ENCODE measurements at places on chromosomes 4 and X.

- DNase-seq: no peak
These were observed 558.9 kb downstream of the SPOCK3 start for GRCh38 chr4:166675411-166675810.

DNA sequence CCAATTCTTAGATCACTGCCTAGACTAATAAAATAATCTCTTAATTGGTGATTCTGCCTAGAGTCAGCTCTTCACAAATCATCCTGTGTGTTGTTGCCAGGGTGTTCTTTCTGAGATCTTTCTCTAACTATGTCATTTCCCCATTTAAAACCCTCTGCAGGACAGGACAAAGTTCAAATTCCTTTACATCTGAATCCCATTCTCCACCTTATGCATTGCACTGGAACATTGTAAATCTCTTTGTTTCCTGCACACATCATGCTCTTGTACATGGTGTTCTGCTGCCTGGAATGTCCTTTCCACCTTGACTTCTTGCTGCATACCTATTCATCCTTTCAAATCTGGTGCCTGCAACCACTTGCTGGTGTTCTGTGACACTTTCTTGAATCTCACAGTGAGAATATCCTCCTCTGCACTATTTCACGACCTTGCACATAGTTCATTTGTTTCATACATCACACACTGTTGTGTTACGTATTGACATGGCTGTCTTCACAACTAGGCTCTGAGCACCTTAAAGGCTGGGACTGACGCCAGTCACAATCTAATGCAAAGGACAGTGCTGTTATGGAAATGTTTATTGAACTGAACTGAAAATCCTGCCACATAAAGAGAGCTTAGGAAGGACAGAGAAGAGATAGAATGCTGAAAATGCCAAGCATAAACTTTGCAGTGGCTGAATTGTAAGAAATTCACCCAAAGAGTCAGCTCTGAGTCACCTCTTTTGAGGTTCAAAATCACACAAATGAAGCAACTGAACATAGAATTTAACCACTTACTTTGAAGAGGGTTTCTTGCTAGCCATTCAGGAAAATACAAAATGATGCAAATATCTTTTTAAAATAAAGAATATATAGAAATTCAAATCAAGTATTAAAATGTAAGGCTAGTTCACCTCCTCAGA lies 26.4 kb upstream of the SMIM14 start:
- DNase-seq: no peak

DNA sequence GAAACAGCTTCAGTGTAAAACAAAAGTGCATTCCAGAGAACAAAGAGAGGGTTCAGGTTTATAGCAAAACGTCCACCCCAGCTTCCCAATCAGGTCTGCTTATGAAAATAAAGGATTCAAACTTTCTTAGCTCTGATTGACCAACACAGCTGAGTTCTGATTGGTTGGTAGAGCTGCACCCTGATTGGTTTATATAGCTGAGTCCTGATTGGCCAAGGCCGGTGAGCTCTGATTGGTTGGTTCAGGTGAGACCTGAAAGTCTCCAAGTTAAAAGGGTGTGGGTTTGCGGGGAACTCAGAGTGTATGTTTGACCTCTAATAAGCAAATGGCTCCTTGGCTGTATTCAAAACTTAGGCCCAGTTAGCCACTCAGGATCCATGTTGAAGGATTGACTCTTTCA lies 20.9 kb downstream of the CLRN2 start:
- DNase-seq: no peak

DNA sequence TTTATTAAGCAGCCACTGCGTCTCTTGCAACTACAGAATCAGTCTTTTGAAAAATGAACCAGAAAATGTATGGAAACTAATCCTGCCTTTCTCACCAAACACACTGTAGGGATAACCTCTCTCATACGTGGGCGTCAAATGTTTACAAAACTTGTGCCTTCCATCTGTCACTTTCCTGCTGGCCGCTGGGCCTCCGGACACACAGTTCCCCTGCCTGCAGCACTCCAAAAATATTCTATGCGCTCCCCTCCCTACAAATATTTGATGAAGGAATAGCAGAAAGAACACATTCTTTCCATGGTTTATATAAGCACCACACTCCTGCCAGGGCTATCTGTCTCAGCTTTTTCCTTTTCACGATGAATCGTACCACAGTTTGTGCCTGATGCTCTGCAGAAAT lies 14.9 kb upstream of the CYTL1 start:
- DNase-seq: no peak

DNA sequence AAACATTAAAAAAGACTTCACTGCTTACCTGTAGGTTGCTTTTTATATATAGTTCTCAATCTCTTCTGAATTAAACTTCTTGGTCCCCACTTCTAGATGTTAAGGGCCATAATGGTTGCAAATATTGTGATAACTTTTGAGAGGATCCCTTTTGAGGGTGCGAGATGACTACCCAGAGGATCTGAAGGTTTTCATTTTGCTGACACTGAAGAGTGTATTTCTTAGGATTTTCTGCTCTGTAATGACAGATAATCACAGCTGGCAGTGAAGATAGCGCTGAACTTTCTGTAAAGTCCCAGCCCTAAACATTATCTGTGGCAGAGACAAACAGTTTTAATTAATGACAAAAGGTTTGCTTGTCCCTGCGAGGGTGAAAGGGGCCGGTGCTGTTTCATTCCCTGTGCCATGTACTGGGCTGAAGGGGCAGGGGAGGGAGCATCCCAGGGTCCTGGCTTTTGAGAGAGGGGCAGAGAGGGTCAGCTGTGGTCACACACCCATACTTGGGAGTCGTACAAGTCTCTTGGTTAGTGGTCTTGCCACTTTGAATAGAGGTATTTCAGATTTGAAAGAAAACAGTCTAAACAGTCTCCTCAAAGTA lies 22.2 kb downstream of the CLCN4 start:
- DNase-seq: no peak

DNA sequence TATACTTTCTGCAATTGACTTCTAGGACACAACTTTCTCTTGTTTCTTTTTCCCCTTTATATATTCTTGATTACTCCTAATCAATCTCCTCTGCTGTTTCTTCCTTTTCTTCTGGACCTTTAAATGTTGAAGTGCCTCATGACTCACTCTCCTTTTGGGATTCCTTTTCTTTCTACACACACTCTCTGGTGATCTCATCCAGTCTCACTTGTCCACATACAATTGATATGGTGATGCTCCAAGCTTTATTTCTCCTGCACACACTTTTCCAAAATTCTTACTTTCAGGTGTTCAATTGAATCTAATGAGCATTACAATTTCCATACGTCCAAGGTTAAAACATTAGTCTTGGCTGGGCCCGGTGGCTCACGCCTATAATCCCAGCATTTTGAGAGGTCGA lies 794.8 kb upstream of the EPHA5 start:
- DNase-seq: no peak

DNA sequence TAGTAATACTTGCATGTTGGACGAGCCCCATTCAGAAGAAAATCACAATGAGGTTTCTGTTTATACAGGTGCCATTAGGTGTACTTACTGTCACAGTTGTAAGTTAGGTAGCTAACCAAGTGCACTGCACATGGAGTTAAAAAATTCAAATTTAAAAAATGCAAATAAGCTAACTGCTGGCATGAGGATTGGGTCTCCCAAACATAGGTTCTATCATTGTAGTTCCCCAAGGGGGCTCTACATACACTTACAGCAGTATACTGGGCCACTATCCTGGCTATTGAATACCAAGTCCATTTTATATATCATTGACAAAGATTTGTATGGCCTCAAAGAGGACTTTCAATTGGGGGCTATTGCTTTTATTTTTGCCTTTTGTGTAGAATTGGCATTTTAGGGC lies 153.4 kb downstream of the FMR1NB start:
- DNase-seq: no peak

- DNase-seq: no peak
These were observed 26.0 kb downstream of the FHDC1 start for GRCh38 chr4:152962150-152962549.
